MV-4-11 (cell line): ENCODE measurements at places on chromosomes 2 and 18.
A peak's percentile ranks its signal among the peaks of the same experiment; 100 is the strongest.

GRCh38 chr2:54384301-54385203, 71.6 kb upstream of the SPTBN1 start:
- DNase-seq, result no peak

GRCh38 chr2:22795287-22795866, 589.6 kb upstream of the KLHL29 start:
- DNase-seq, result no peak

GRCh38 chr2:197997083-197997541, 192.7 kb downstream of the PLCL1 start:
- no peak for DNase-seq

GRCh38 chr2:195659114-195659513, 2.1 kb downstream of the SLC39A10 start:
- peak; percentile 46 for DNase-seq

DNA sequence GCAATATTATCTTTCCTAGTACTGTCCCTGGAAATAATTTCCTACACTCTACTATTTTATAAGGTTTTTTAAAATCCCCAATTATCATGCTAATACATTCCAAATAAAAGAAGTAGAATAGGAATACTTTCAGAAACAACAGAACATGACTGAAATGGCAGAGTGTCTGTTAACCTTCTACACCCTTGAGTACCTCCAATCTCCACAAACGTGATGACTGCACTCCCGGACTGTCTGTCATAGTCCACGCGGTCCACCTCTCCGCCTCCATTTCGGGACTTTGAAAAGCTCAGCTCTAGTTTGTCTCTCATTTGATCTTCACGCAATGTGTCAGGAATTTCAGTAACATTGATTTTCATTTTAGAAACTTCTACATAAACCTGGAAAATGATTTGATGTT, 13.6 kb upstream of the RBM43 start:
- no peak for DNase-seq

DNA sequence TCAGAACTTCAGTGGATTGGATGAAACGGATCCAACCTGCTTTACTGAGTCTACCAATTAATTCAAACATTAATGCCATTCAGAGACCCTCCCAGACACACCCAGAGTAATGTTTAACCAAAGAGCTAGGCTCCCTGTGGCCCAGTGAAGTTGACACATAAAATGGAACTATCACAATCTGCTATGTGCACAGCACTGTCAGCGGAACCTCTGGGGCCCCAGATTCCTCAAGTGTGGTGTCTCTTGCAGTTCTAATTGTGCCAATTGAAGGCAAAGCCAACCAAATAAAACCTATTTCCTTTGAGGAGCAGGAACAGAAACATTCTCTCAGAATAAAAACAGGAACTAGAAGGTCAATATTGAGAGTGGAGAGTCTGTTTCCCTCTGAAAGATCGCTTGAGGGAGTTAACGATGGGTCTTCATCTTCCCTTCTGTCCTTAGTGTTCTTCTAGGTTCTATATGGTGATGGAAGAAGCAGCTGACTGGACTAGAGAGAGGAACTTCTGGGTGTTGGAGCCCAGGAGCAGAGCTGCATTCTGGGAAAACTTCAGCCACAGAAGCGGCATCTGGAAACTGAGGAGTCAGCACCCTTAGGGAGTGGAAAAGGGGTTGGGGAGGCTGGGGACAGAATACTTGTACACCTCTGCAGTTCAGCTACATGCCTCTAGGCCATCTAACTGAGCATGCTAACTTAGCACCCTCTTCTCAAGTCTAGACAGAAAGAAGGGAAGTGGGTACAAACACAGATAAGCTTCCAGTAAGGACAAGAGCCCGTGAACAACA, 174.4 kb upstream of the FBXO11 start:
- peak; percentile 97 for DNase-seq

DNA sequence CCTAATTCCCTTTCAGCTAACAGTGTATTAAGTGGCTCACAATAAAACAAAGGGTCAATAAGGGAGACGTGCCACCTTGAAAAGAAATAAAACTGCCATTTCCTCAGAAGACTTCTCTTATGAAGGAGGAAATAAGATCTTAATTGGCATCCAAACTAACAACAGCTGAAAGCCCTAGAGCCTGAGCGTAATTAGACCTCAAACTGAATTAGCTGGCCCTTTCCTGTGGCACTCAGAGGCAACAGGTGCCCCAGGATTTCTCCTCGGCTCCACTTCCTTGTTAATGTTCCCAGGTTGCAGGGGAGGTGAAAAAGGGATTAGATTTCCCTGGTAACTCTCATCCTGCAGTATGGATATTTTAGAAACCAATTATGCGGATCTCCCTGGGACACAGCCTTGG, 804.3 kb downstream of the DCDC2C start:
- no peak for DNase-seq

DNA sequence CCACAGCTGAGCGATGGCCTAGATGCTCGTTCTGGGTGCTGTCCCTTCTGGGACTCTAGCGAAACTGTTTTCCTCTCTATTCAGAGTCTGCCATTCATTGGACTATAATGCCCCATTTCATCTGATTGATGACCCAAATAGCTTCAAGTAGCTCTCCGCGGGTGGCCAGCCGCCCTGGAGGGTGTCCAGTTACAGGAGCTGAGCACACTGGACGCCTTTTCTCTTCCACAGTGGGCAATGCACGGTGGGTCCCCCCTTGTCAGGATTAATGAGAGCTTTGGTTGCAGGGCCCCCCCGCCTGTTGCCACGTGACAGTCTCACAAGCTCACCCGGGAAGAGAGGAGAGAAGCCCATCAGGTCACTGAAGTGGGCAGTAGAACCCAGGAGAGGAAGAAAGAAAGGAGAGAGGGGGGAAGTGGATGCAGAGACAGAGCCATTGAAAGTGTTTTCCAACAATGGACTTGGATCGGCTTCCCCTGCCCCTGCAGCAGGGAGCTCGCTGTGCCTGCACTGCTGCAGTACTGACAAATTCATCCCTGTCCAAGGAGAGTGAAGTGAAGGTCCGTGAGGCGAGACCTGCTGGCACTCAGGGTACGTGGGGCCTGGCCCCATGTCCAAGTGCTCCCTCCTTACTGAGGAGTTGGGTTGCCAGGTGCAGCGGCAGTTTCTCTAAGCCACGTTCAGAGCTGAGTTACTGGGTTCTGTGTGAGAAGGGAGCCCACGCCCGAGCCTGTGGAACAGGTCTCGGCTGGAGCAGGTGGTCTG, 44.8 kb downstream of the DIPK1C start:
- no peak for DNase-seq

- no peak for DNase-seq
These were observed 13.1 kb downstream of the MOCOS start for GRCh38 chr18:36200354-36200771.

DNA sequence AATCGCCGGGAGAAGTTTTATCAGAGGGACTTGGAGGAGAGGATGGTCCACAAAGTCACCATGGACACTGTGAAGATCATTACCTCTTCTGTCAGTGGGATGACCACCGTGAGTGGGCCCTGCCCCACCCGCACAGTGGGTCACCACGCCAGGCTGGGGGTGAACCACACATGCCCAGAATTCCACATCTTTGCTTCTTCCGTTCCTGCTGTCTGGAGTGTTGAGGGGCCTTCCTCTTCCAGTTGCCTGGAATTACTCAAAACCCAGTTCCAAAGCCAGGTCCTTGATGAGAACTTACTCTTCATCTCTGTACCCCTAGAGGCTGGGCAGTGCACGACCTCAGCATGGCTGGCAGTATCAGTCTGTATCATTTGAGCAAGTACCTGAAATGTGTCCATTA, 22.1 kb downstream of the MROH2A start:
- no peak for DNase-seq

DNA sequence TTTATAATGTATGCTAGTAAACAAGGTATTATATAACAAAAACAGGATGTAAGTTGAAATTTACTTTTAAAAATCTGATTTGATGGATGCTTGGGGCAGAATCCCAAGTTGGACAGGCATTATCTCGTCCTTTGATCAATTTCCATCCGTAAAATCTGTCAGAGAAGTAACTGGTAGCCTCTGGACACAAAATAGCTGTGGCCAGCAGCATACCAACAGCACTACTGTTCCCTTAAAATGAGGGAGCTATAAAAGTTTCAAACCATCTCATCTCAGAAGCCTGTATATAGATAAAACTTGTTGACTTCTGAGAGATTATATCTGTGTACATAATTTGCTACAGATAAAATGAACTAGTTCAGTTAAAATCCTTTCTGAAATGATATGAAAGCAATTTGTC, 14.7 kb upstream of the METAP1D start:
- no peak for DNase-seq

DNA sequence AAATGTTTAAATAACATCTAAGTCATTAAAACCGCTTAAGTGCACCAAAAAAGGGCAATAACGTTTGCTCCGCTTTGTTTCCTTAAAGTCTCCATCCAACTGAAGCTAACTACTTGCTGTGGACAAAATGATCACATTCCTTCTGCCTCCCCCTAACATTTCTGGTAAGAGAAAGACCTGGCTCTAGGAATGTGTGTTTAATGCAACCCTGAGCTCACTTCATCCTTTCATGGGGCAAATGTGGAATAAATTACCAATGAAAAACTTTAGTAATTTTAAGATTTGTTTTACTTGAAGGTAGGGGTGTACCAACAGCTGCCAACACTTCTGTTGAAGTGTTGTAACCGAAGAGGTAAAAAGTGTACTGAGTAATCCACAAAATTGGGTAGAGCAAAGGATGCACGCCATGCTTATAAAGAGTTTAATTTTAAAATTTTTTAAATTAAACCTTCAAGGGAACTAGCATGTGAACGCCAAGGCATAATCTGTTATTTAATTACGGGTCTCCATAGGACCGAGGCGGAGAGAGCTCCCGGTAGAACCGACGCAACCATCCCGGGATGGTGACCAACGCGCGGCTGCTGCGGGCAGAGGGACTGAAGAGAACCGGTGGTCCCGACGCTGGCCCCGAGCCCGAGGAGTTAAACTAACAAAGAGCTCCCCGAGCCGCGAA, 1.1 kb downstream of the HNRNPLL start:
- no peak for DNase-seq

- DNase-seq, result no peak
These were observed 83.9 kb downstream of the CBLN2 start for GRCh38 chr18:72460210-72460680.

DNA sequence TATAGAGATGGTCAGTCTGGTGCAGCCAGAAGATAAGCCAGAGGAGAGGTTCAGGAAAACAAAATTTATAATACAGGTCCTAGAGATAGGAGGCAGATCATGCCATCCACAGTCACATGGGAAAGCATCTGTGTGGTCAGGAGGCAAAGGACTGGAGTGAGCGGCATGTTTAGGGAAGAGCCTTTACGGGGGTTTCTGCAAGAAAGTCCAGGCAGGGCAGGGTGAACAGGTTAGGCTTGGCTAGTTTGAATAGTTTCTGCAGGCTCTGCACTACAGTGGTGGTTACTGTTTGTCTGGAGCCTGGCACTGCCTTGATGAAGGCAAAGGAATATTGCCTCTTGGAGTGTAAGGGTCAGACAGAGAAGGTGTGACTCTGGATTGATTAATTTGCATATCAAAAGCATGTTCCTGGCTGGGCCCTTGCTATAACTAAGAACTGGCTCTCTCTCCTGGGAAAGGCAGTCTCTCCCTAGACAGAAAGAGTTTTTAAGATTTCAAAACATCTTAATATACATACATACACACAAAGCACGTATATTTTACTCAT, 1034.7 kb upstream of the CHAC2 start:
- DNase-seq, result no peak

DNA sequence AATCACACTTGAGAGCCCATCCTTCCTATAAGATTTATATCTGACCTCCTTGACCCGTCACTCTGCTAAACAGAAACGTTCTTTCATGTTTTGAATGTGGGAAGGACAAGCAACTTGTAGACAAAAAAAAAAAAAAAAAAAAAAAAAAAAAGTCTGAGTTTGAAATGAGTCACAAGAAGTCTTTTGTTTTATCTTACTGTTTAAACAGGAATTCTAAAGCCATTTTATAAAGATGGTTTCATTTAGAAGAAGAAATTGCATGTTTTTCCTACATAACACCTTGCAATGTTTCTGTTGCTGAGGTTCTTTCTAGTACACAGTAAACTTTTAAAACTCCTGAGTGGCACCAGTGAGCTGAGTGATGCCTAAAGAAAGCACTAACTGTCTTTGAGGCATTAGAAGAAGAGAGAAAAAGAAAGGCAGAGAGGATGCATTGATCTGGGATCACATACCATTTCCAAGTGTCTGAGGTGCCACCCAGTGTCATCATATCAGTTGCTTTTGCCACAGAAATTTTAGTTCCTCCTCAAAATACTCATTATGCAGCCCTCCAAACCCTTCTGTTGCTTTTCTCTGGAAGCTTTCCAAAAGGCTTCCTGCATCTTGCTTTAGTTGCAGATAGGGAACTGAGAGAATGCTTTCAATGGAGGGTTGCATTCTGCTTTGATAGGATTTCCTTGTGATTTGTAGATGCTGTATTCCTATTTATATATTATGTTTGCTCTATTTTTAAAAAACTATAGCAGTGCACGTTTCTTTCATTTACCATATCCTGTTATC, 69.1 kb downstream of the ACVR2A start:
- DNase-seq, result peak; percentile 88

- DNase-seq, result no peak
These were observed 490.9 kb downstream of the FBXO15 start for GRCh38 chr18:73656691-73657090.

GRCh38 chr18:43004421-43004820, 111.1 kb downstream of the RIT2 start:
- no peak for DNase-seq

DNA sequence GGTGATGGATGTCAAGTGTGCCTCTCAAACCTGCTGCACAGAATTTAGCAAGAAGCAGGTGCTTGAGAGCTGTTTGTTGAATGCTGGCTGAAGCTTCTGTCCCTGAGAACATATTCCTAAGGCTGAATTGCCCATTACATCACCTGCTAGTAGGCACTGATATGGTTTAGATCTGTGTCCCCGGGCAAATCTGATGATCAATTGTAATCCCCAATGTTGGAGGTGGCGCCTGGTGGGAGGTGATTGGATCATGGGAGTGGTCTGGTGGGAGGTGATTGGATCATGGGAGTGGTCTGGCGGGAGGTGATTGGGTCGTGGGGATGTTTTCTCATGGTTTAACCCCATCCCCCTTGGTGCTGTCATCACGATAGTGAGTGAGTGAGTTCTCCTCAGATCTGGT, 128.0 kb downstream of the HRH4 start:
- DNase-seq, result no peak

- no peak for DNase-seq
These were observed 270.8 kb downstream of the NYAP2 start for GRCh38 chr2:225670111-225670974.

DNA sequence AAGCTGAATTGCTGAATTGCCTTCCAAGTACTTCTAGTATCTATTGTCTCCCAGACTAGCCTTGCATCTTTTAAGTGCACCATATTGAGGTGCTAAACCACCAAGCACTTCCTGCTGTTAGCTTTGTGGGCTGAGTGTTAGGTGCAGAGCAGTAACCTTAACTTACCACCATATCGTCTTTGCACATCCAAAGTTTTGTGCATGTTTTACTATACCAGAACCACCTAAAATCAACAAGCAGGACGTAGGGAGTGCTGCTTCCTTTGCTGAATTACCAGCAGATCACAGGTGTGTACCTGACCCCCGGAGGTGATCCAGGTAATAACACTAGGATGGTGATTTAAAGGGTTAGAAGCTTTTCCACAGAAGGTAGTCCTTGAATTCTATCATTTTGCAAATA, 359.9 kb upstream of the HNRNPA3 start:
- no peak for DNase-seq

- DNase-seq, result no peak
These were observed 8.0 kb upstream of the TMEM214 start for GRCh38 chr2:27024812-27025211.

- no peak for DNase-seq
These were observed 49.2 kb downstream of the TMEM18 start for GRCh38 chr2:627926-628560.
